Chondrocyte (in vitro differentiated cells): ENCODE measurements at places on chromosomes 6 and 20.

GRCh38 chr6:169898788-169899480 lies 147.5 kb downstream of the ERMARD start:
- no peaks in the 10 kb centered on the region for H3K27me3 ChIP-seq
- H3K36me3 ChIP-seq, result no peaks in the 10 kb centered on the region
- no peak for DNase-seq
- H3K4me1 ChIP-seq, result no peaks in the 10 kb centered on the region
- no peak overlapping the region for H3K27ac ChIP-seq
- H3K4me3 ChIP-seq, result no peak overlapping the region

DNA sequence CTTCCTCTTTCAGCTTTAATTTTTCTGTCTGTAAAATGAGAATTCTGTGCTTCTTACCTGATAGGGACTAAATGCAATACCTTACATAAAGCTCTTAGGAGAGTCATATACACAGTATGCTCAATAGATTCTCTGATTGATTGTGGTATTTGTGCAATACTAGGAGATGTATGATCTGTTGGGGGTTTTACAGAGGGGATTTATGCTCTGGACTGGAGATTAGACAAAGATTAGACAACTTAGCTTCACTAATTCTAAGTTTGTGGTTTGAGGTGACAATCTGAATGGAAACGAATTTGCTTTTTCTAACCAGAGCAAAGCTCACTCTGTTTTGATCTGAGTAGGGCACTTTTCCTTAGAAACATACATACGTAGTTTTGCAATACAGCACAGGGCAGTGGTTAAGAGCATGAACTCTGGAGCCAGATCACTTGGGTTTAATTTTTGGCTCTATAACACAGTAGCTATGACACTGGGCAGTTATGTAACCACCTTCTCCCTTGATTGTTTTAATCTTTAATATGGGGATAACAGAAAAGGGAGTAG lies 126.2 kb downstream of the RNF144B start:
- no peak overlapping the region for H3K27ac ChIP-seq
- no peak overlapping the region for H3K4me3 ChIP-seq
- no peaks in the 10 kb centered on the region for H3K36me3 ChIP-seq
- H3K4me1 ChIP-seq, result peaks cover 13% of the 10 kb centered on the region
- no peaks in the 10 kb centered on the region for H3K27me3 ChIP-seq
- no peak for DNase-seq

DNA sequence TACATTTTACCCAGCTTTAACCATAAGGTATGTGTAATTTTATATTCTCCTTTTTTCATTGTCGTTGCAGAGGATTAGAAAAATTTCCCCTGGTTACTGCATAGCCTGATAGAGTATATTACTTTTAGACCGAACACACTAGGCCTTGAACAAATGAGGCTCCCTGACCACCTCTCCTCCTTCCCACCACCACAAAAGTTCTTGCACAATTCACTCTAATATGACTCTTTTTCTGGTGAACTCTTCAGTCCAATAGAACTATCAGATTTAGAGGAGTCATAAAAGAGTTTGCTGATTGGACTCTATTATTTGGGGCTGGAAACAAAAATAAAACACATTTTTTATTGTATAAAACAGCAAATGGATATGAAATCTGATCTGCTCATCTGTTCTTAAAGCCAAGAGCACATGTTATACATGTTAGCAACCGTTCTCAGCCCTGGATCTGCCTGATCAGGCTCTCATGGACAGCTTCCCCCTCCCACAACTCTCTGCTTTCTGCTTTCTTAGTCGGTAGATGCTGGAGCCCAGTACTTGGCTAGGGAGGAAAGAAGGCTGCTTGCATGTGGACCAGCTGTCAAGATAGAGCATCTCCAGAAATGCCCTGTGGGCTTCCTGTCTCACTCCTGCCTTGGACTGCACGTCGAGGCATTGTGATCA lies 83.5 kb downstream of the CD164 start:
- no peak overlapping the region for H3K4me3 ChIP-seq
- H3K27ac ChIP-seq, result no peak overlapping the region
- DNase-seq, result no peak
- H3K4me1 ChIP-seq, result peaks cover 3% of the 10 kb centered on the region

GRCh38 chr20:36237477-36237876 lies 1.2 kb downstream of the AAR2 start:
- no peak for DNase-seq
- H3K27me3 ChIP-seq, result no peaks in the 10 kb centered on the region
- peak overlapping the region; percentile 92 for H3K4me3 ChIP-seq
- peaks cover 29% of the 10 kb centered on the region for H3K4me1 ChIP-seq

DNA sequence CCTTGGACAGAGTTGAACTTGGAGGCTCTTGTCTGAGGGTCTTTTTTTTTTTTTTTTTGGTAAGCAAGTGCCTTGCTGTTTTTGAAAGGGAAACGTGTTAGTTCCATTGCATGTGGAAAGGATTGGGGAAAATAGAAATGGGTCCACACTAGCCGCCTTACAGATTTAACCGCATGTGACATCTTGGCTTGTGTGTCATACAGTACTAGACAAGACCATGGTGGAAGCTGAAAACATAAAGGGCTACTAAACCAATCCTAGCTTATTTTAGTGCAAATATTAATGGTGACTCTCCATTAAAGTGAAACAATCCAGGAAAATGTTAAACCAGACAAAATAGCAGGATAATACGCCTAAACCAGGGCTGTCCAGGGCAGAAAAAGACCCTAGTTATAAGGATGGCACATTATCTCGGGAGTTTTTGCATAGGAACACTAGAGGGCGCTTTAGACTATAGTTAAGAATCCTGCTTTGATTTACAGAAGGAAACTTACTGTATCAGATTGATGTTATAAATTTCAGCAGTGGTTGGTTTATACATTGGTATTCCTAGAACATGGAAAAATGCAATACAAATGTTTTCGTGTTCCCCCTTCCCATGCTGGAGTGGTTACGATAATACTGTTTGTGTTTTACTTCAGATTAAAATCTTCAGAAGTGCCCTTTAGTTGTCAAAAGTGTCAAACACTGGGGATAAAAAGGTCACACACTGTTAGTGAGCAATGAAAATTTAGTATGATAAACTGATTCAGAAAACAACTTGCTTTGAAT lies 59.8 kb upstream of the DEK start:
- H3K36me3 ChIP-seq, result no peaks in the 10 kb centered on the region
- H3K27ac ChIP-seq, result no peak overlapping the region
- no peak overlapping the region for H3K4me3 ChIP-seq
- no peaks in the 10 kb centered on the region for H3K27me3 ChIP-seq
- peaks cover 17% of the 10 kb centered on the region for H3K4me1 ChIP-seq

- H3K36me3 ChIP-seq, result no peaks in the 10 kb centered on the region
- H3K4me3 ChIP-seq, result peak overlapping the region; percentile 62
- no peak for DNase-seq
- H3K4me1 ChIP-seq, result peaks cover 32% of the 10 kb centered on the region
These were observed 50.2 kb downstream of the IYD start for GRCh38 chr6:150418827-150419594.

DNA sequence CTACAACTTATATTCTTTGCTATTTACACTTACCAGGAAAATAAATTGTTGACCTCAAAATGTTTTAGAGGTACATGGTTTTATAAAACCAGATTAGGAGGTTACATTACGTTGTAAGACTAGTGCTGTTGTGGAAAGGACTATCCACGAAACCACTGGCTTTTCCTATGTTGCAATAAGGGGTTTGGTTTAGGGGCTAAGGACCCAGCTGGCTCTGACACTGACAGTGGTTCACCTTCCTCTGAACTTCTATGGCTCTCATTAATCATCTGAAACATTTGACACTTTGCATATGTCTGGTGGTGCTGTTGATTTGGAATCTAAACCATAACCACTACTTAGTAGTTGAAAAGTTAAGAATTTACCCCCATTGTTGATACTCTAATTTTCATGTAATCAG lies 186.7 kb downstream of the NKAIN2 start:
- peaks cover 3% of the 10 kb centered on the region for H3K36me3 ChIP-seq
- H3K4me1 ChIP-seq, result no peaks in the 10 kb centered on the region
- DNase-seq, result no peak

DNA sequence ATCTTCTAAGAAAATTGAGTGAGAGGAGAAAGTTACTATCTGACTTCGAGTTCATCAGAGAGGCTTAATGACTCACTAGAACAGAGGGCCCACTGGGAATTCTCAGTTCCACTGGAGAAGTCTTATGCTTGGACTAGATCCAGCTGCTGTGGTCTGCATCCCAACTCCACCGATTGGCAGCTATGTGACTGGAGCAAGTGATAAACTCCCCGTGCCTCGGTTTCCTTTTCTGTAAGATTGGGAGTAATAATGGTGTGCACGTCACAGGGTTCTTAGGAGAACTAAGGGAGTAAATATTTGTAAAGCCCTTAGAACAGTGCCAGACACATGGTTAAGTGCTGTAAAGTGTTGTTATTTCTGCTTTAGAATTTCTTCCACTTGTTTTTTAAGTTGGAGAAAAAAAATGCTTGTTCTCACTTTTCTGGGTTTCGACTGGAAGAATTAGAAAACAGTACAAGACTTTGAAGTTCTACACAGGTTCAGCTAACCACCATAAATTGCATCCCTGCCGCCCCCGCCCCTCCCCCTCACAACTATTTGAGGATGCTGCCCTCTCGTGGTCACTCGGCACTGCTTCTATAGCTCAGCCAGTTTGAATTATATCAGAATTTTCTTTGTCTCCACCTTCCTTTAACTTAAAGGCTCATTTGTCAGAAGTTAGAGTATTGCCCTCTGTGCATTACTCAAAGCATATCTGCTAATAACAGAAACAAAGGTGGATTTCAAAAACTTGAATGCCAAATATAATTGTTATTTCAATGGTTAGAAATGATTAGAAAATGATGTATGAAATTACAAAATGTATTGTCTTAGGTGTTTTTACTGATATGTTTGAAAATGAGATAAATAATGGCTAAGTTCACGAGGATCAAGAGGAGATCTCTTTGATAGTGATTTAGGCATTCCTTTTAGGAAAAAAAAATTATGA lies 95.0 kb upstream of the IFNGR1 start:
- DNase-seq, result no peak
- no peaks in the 10 kb centered on the region for H3K36me3 ChIP-seq
- H3K27ac ChIP-seq, result peak overlapping the region; percentile 49
- H3K27me3 ChIP-seq, result peaks cover 39% of the 10 kb centered on the region

DNA sequence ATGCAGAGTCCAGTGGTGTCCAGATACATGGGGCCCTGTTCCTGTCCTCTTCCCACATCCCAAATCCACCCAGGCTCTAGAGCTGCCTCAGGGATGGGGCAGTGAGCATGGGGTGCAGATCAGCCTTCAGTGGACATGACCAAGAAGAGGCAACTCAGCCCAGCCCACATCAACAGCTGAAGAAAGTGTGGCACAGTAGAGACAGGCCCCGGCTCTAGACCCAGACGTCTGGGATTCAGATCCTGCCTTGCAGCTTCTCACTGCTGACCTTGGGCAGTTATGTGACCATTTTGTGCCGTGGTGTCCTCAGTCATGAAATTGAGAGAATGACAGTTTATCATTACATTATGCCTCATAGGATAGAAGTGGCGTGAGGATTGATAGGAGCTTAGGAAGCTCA lies 54.6 kb upstream of the CST7 start:
- DNase-seq, result no peak
- no peak overlapping the region for H3K4me3 ChIP-seq
- H3K4me1 ChIP-seq, result no peaks in the 10 kb centered on the region
- H3K36me3 ChIP-seq, result no peaks in the 10 kb centered on the region
- H3K27me3 ChIP-seq, result peaks cover 16% of the 10 kb centered on the region
